ENCODE measurements at places on chromosomes 12 and 14.

DNA sequence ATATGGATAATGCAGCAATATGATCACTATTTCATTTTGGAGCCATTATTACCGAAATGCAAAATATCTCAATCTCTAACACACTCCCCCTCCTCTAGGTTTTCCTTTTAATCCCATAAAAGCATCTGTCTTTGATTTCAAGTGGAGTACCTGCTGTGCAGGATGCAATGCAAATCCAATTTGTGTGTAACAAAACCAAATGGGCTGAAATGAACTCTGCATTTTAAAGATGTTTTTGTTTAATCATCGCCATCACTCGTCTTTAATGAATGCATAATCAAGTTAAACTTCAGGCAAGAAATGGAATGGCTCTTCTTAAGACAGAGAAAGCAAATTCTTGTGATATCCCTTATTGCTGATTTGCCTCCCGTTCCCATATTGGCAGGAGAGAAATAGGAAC lies 114.3 kb downstream of the SLC15A5 start:
- DNase-seq, result no peak

- no peak for DNase-seq
Measured at GRCh38 chr12:130879781-130880389, 8.0 kb downstream of the RAN start.

GRCh38 chr12:125944446-125944845 lies 879.2 kb downstream of the AACS start:
- no peak for DNase-seq

DNA sequence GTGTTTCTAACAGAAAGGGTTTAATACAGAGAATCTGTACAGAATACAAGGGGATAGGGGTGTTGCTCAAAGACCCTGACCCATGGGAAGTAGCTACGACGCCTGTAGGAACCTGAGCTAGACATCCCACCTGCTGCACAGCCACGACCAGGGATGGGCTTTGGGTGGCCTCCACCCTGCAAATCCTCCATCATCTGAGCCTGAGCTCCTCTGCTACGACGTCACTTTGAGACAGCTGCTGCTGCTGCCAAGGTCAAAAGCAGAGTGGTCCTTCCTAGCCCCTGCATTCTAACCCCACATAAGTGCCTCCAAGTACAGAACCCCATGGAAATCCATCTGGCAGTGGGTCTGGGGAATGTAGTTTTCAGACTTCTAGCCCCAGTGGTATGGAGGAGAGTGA lies 43.8 kb downstream of the JAG2 start:
- no peak for DNase-seq

DNA sequence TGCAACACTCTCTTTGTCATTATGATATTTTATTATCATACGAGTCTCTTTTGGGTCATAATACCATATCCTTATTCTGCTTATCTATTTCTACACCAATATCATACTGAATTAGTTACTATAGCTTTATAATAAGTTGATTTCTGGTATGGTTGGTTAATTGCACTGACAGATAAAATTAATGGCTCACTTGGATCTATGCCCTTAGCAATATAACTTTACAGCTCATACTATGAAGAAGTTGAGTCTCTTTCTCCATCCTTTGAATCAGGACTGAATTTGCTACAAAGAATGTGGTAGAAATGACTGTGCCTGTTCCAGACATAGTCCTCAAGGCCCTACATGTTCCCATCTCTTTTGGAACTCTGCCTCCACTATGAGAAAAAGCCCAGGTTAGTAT lies 139.7 kb upstream of the DYRK2 start:
- DNase-seq, result no peak

DNA sequence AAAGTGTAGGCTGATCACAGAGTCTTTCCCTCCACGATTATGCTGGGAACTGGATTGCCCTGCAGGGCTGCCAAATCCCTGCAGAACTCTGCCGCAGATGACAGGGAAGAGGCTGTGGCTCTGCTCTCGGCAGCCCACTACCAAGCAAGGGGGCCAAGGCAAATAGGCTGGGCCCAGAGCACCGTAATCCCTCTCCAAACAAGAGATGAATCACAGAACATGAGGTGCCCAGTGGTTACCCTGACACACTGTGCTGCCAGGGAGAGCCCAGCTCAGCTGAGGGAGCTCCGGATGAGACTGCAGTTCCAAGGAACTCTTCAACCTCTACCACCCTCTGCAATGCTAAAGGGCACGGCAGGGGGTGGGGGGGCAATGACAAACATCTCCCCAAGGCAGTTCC lies 33.9 kb downstream of the STON2 start:
- no peak for DNase-seq
